ENCODE measurements at places on chromosomes 3 and 15.

DNA sequence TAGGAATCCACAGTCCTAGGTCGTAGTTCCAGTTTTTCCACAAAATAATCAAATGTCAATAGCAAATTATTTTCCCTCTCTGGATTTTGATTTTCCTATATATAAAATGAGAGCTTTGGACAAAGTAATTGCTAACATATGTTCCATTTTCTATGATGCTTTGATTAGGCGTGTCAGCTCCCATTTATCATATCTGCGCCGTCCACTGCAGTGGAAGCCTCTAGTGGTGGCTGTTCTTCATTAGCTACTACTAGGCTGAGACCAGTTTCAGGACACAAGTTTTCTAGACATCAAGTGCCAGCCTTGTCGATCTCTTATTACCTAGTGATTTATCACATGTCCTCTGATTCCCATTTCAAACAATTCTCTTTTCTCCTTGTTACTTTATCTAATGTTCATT, 271.5 kb downstream of the TUSC7 start:
- DNase-seq = no peak

- no peak for DNase-seq
Observed at GRCh38 chr15:54066403-54066802, 88.2 kb downstream of the UNC13C start.

- DNase-seq = no peak
Observed at GRCh38 chr15:39266890-39267289, 314.0 kb upstream of the THBS1 start.

DNA sequence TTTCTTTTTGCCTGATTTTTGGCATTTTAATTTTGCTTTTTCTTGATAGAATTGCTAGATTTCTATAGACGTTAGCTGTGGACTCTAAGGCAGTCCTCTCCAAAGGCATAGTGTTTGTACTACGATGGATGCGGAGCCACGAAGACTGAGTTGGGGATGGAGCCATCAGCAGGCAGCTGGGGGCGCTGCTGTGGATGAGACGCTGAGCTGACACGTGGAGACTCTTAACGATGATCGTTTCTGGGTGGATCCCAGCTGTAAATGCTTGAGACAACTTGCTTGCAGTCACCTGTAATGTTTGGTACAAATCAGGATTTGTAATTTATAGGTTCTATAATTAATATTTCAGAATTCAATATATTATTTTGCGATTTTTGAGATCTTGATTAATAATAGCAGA, 13.3 kb upstream of the PPP1R2 start:
- no peak for DNase-seq
